Retinal pigment epithelial cell (primary cell): ENCODE measurements at places on chromosomes 6 and 20.

- no peak for DNase-seq
Measured at GRCh38 chr20:3580412-3580811, 82.8 kb downstream of the GFRA4 start.

DNA sequence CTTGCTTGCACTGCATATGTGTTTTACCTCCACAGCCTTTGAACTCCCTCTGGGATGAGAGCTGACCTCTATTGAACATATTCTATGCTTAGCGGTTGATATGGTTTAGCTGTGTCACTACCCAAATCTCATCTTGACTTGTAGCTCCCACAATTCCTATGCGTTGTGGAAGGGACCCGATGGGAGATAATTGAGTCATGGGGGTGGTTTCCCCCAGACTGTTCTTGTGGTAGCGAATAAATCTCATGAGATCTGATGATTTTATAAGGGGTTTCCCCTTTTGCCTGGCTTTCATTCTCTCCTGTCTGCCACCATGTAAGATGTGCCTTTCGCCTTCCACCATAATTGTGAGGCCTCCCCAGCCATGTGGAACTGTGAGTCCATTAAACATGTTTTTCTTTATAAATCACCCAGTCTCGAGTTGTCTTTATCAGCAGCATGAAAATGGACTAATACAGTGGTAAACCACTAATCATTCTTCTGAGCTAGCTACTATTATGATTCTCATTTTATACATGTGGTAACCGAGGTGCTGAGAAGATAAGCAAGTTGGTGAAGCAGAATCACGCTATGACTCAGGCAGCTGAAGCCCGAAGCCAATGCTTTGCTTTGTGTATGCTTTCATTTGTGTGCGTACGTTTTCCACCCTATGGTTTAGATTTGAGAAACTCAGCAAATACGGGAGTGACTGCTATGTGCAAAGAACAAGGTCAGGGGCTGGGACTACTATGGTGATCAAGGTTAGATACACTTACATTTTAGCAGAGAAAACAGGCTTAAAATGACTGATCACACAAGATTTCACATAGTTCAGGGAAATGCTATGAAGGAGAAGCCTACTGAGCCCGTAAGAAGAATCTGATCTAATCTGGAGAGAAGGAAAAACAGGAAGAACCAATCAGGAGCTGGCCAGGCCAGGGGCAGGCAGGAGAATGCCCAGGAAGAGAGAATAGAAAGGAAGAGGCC, 363.5 kb downstream of the ESR1 start:
- DNase-seq: peak; percentile 13

- DNase-seq: no peak
Measured at GRCh38 chr20:48461091-48461734, 366.6 kb downstream of the PREX1 start.

DNA sequence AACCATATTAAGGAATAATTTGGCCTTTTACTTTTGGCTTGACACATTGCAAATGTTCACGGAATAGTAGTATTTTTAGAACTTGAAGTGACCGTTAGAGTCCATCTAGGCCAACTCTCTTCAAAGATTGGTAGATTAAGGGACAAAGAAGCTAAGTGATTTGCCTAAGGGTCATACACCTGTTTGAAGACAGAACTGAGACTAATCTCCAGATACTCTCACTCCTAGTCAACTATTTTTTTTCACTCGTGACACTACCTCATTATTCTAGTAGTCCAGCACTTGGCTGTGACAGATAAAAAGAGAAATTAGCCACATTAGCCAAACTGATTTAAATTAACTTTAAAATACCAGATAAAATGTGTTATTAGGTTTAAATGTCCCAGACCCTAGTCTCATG, 10.6 kb downstream of the ACSS2 start:
- DNase-seq: no peak

DNA sequence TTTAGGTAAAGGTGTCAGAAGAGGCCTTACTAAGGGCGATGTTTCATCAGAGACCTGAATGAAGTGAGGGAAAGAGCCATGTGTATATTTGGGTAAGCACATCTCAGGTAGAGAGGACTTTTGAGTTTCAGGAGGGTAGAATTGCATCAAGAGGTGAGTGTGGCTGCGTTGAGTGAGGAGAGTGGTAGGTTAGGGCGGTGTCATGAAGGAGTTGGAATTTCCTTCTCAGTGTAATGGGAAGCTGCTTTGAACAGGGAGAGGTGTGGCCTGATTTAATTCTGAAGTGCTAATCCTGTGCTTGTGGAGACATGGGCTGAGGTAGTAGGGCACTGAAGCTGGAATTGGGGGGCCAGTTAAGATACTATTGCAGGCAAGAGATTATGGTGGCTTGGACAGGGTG, 53.9 kb downstream of the IGF2R start:
- no peak for DNase-seq

DNA sequence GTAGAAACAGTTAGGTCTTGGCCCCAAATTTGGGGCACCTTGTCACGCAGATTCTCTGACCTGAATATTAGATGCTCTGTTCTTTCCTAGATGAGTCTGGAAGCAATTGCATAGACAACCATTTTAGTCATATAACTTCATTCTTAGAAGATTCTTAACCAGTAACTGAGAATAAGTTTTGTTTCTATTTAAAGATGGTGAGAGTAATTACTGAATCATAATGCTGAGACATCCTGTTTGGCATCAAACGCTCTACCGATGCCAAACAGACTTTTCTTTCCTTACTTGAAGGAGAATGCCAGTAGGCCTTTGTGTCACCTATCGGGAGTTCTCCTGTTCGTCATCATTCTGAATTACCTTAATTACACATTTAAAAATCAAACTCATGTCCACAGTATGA, 131.6 kb upstream of the ID4 start:
- DNase-seq: no peak

DNA sequence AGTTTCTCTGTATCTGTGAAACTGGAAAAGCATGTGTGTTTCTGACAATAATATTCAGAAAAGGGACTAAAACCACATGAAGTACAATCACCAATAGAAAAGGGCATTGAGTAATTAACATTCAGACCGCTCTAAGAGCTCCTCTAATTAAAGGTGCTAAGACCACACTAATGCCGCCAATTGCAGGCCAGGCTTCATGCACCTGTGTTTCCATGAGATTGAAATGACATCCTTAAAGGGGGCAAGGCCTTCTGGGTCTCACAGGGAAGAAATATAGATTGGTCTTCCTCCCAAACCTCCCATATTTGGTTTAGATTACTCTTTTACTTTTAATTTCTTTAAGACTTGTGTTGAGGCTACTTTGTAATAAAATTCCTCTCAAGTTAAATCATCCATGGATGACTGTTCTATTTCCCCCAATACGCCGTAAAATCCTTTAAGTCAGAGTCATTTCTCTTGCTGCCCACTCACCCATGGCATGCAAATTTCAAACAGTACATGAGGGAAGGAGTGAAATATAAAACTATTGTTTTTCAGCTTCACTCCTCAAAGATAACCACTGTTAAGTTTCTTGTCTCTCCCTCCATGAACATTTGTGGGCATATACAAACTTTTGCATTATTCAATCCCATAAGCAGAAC, 110.6 kb downstream of the UBE3D start:
- DNase-seq: no peak

DNA sequence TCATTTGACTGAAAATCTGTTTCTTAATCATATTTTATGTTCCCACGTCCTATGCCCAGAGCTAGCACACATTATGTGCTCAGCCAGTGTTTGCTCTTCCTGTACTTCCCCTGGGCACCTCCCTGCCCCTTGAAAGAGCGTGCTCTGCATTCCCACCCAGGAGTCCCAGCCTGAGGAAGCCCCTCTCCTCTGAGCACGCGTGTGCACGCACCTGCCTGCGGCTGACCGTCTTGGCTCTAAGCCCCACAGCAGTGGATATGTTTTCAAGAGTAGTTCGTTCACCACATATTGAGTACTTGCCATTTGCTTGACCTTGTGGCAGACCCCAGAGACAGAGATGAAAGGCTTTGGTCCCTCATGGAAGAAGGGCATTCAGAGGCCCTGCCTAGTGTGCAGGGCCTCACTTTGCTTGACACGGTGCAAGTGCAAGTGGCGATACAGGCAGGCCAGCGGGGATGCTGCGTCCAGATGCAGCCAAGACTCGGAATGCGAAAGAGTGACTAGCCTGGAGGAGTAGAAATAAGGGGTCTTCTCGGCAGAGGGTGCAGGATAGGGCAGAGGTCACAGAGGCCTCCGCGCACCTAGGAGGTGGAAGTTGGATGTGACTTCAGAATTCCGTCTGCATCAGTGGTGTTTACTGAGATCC, 14.1 kb downstream of the SYNDIG1 start:
- DNase-seq: no peak

DNA sequence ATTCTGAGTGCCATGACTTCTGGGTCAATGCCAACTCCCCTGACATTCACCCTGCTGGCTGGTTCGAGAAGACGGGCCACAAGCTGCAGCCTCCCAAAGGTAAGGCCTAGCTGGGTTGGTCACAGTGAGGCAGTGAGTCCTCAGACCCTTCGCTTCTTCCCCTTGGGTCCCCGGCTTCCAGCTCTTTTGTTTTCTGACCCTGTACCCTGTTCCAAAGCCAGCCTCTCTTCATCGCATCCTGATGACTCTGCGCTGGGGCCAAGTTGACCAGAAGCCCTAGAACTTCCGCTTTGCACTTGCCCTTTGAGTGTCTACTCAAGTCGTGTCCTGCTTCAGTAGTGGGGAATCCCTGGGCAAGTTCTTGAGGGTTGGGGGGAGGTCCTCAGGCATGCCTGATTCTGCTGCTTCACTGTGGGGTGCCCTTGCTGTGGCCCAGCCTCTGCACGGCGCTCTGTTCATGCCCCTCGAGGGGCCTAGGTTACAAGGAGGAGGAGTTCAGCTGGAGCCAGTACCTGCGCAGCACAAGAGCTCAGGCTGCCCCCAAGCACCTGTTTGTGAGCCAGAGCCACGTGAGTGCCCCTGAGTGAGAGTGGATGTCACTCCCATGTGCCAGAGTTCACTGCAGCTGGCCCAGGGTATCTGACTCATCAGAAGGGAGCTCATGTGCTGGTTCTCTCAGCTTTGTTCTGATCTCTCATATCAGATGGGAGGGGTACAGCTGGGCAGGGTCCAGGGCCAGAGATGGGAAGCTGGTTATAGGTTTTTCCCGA, 23.0 kb downstream of the L3MBTL1 start:
- no peak for DNase-seq

- no peak for DNase-seq
Measured at GRCh38 chr6:149093643-149094042, 223.9 kb upstream of the TAB2 start.

DNA sequence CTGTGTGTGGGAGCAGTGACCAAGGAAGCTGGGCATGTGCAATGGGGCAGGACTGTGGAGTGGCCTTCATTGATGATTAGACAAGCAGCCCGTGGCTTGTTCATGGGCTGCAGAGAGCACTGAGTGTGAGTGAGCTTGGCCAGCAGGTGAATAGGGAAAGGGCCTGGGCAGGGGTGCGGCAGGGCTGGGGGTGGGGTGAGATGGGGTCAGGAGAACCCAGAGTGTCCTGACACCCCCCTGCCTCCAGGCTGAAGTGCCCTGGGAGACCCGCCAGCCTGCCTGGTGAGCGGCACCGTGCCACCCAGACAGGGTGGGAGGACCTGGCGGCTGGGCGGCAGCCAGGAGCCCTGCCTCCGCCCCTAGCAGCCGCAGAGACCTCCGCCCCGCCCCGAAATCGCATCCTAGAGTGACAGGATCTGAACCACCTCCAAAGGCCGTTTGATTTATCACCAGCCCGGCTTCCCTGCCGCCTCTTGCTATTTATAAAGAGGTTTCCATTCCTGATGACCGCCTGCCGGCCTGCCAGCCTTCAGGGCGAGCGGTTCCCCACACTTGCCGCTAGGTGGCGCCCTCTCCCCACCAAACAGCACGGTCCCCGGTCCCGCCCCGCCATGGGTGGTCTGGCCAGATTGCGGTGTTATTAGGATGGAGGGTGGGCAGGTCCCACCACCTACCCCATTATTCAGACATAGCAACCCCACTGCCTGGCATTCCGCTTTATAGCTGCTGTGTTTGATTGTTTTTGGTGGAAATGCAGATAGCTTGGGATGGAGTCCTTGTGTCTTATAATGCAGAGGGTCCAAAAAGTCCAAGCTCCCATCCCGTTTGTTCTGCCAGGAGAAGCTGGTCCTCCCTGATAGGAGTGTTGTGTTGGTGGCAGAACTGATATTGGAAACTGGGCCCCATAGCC, 3.5 kb downstream of the MYLK2 start:
- DNase-seq: no peak

- no peak for DNase-seq
Measured at GRCh38 chr6:116139917-116140316, 14.0 kb upstream of the COL10A1 start.

DNA sequence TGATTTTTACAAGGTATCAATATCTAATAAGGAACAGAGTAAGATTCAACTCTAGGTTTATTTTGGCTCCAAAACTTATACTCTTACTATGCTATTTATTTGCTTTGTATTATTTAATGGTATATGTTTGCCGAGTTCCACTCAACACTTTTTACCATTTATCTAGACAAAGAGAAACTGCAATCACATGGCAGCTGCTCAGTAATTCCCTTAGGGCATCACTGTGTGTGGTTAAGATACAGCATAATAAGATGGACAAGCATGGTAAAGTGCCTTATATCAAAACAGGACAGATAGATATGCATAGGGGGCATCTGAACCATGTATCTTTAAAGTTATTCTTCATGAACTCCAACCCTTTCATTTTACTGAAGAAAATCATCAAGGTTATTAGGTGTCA, 483.0 kb upstream of the ID4 start:
- no peak for DNase-seq

DNA sequence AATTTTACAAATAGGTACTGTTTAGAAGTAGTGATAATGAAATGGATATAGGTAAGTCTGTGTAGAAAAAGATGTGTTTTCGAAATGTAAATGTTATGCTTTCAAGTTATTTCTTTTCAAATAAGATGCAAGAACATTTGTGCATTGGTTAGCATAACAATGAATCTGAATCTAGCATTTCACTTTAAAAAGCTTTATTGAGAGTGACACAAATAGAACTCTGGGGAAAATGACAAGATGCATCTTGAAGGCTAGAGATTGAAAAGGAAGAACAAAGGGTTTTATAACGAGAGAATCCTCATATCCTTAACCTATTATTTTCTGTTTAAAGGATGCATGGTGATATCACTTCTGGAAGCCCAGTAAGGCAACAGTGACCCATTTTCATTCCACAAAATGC, 639.9 kb upstream of the PTCHD4 start:
- no peak for DNase-seq

GRCh38 chr20:54623991-54624569, 148.7 kb downstream of the DOK5 start:
- peak; percentile 30 for DNase-seq

DNA sequence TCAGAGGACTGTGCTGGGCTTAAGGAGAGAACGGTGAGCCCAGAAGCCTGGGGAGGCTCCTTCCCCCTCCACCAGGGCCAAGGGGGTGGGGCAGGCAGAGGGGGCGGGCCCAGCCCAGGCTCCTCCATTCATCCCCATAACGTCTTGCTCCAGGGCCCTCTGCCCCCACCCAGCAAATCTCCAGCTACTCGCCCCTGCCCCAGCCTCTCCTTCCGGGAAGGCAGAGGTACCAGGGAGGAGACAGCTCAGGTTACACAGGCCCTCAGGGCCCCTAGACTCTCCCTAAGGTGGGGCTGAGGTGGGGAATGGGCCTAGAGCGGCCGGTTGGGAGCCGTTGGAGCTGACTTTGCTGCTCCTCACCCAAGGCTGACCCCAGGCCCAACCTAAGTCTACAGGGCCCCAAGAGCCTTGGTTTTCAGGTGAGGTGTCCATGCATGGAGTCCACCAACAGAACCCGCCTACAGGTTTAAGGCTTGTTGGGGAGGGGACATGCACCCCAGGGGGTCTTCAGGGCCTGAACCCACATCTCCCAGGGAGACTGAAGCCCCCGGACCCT, 1.2 kb downstream of the LAMA5 start:
- DNase-seq: no peak
